ENCODE measurements at places on chromosomes 7 and 10.

- no peak for DNase-seq
Measured at GRCh38 chr10:1114315-1114714, 58.1 kb downstream of the WDR37 start.

- peak; percentile 30 for DNase-seq
Measured at GRCh38 chr10:76902949-76903348, 734.7 kb downstream of the KCNMA1 start.

DNA sequence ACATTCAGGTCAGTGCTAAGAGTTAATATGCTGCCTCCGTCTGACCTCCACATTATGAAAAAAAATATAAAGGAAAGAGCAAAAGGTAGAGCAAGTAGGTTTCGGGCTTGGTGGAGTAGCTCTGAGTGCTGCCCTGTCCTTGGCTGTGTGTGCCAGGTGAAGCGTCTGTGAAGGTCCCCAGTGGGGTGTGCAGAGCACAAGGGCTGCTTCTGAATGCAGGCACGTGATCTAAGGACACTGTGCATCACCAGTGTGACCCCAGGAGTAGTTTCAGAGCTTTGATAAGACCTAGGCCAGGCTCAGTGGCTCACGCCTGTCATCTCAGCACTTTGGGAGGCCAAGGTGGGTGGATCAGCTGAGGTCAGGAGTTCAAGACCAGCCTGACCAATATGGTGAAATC, 36.0 kb downstream of the KLF6 start:
- DNase-seq = no peak

GRCh38 chr7:70355198-70356020, 757.1 kb downstream of the AUTS2 start:
- no peak for DNase-seq

- no peak for DNase-seq
Measured at GRCh38 chr7:17985473-17986239, 42.0 kb downstream of the PRPS1L1 start.

DNA sequence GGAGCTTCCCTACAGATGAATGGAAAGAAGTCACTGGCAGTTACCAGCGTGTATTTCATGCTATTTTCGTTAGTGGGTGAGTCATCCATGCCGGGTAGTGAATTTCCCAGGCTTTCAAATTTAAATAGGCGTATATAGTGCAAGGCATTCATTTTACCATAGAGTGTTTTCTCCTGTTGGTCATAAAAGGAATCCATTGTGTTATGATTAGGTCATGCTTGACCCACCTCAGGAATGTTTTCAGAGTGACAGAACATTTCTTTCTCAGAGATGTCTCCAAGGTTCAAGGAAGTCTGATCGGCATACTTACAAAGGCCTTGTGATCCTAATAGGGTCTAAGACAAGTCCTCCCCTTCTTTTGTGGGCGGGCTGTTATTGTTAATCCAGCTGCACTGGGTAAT, 110.7 kb downstream of the AKR1D1 start:
- no peak for DNase-seq

- no peak for DNase-seq
Measured at GRCh38 chr10:93445097-93445960, 36.8 kb downstream of the MYOF start.

GRCh38 chr7:24956021-24956420, 24.0 kb downstream of the OSBPL3 start:
- no peak for DNase-seq

DNA sequence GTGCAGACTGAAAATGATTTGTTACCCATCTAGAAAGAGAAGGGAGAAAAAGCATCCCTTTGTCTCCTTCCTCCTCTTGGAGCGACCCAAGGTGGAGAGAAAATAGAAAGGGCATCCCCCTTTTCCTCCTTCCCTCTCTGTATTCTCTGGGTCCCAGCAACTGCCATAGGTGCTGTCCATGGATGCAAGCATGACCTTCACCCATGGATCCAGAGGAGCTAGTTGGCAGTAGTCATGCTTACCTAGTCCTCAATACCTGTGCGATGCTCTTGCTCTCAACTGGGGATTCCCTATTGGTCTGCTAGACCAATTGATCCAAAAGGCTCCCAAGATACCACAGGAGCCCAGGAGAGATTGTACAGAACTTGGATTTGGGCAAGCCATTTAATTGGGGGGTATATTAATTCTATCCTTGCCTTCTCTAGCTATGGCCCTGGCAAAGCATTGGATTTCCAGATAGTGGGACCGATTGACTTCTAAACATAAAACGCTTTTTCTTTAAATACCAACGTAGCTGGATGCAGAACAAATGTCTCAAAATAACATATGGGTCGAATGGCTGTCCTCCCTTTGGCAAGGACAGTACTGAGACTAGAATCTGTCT, 547.8 kb upstream of the IGFBP3 start:
- DNase-seq = peak; percentile 7

DNA sequence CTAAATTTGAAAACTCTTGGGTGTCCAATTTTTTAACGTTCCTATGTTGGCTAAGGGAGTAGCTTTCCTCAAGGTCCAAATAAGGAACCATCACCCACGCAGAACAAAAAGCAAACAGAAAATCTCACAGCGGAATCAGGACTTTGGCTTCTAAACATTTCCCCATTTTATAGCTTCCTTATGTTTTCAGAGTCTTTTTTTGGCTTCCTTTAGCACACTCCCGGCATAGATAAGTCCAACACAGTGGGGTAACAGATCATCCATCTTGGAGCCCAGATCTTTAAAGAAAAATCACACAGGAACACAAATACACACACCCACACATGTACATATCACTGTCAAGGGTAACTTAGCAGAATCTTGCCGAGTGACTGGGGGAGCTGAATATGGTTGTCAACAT, 4.2 kb upstream of the TCF7L2 start:
- DNase-seq = no peak

GRCh38 chr7:134931487-134931886, 54.8 kb upstream of the AGBL3 start:
- no peak for DNase-seq

DNA sequence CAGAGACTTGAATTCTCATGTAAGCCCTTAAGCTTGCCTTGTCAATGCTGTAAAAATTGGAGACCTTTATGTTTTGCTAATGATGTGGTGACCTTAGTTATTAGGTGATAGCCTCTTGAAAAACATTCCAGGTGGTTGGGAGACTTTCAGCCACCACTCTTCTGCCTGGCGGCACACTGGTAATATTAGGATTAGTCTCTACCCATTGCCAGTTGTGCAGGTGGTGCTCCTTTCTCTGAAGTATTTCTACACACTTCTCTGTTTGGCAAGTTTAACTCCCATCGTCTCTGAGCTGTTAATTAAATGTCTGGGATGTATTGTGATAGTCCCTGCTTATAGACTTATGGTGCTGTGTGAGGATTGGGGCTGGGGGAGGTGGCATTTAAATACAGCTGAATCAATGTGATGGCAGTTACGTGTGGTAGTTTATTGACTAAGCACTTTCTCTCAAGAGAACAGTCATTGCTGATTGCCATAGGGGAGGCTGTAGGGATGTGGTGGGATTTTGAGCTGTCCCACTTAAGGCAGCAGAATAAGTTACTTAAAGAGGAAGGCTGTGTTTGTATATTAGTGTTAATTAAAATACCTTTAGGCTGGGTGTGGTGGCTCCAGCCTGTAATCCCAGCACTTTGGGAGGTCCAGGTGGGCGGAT, 61.7 kb downstream of the DAGLB start:
- no peak for DNase-seq

- no peak for DNase-seq
Measured at GRCh38 chr7:24902276-24902675, 77.7 kb downstream of the OSBPL3 start.

- DNase-seq = no peak
Measured at GRCh38 chr10:58451193-58451889, 61.3 kb upstream of the BICC1 start.

DNA sequence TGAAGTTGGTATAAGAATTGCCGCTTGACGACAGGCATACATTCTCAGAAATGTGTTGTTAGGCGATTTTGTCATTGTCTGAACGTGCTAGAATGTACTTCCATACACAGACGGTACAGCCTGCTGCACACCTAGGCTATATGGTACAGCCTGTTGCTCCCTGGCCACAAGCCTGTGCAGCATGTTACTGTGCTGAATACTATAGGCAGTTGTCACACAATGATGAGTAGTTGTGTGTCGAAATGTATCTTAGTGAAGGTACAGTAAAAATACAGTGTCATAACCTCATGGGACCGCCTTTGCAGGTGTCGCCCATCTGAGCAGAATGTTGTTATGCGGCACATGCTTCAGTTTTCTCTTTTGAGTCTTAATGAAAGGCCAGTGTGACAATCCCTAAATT, 66.5 kb downstream of the SHH start:
- no peak for DNase-seq

DNA sequence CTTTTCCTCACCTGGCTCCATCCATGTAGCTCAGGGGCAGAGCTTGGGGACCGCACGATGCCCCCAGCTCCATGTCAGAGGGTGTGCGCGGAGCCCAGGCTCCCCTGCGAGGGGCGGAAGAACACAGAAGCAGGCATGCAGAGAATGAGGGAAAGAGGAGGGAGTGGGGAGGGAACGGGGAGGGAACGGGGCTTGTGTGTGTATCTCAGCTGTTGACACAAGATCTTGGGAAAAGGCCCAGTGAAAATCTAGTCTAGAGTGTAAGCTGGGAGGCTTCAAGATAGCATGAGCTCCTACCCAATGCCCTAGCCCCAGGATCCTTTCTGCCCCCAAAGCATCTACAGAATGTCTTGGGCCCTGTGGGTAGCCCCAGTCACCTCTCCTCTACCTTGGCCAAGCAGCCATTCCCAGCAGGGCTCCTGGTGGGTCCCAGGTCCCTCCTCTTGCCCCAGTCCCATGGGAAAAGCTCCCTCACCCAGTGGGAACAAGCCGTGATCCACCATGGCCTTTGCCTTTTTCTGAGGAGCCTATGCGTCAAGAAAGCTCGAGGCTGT, 25.1 kb upstream of the NDST2 start:
- no peak for DNase-seq

DNA sequence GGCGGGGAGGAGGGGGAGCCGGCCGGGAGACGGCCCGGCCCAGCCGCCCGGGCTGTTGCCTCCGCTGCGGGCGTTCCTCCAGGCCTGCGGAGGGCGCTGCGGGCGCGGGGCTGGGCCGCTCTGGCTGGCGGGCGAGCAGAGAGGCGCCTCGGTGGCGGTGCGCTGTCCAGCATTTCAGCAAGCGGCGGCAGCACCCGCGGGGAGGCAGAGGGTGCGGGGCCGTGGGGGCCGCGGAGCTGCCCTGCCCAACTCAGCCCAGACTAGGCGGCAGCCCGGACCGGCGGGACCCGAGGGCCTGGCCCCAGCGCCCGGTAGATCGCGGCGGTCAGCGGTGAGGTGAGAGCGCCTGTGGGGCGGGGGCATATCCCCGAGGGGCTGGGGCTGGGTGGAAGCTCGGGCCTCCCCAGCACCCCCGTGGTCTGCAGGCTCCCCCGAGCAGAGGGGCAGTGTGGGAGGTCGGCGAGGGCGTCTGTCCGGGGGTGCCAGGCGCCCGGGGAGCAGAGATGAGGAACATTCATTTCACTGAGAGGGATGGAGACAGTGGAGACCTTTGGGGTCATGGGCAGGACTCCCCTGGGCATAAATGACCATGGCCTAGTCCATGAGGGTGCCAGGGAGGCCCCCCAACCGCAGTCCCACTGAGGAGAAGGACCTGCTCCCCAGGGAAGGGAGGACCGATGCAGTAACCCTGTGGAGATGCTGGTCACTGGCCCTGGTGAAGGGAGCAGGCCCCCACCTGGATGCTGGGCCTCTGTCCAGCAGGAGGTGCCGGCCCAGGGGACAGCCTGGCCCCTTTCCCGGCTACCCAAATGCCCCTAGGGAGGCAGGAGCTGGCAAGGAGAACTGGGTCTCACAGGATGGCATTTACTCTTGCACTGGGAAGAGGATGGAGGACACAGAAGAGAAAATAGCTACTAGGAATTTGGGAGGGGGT, at the start of gene SRRM3:
TSS of gene SRRM3 (plus strand) at position 165 of the 934 bp plus-strand sequence. CDS start 33,171 bp downstream, outside the sequence.
- DNase-seq = peak; percentile 84

DNA sequence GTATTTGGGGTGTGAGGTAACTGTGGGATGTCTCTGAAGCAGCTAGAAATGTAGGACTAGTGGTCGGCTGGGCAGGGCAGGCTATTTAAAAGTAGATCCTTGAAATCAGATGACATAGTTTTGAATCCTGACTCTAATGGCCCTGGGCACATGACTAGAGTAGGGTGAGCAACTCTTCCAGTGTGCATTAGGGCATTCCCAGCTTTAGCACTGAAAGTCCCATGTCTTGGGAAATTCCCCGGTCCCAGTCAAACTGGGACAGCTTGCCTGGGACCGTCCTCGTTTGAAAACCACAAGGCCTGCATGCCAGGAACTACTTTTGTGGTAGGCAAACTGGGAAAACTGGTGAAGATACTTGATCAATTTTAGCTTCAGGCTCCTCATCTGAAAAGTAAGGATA, 255.3 kb downstream of the PTEN start:
- DNase-seq = no peak

DNA sequence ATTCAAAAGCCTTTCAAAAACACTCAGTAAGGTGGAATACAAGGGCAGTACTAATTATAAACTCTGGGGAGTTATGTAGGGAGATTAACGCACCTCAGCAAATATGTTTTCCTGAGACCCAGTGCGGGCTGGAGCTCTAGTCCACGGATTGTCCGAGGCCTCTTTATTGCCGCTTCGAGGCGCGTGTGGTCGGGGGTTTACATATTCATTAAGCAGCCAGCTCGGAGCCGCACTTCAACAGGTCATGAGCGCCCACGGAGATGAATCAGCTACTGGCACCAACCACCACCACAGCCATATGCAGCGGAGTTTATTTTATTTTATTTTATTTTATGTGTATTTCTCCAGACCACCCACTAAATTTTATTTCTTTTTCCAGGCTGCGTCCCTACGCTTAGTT, 195.9 kb upstream of the ADARB2 start:
- DNase-seq = no peak

DNA sequence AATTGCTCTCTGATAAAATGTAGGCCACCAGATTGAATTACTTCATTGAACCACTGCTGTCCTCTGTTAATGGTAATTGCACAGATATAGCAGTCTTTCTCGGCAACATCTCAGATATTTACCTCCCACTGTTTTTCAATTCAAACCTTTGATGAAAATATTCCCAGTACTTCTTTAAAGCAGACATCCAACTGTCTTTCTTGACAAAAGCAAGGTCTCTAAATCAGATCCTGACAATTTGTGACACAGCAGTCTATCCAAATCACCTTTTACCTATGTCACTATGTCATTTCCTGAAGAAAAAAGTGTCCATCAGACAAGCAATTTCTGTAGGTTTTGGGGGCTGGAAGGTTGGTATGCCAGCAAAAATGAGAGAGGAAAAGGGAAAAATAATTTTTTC, 555.7 kb downstream of the AUTS2 start:
- no peak for DNase-seq

DNA sequence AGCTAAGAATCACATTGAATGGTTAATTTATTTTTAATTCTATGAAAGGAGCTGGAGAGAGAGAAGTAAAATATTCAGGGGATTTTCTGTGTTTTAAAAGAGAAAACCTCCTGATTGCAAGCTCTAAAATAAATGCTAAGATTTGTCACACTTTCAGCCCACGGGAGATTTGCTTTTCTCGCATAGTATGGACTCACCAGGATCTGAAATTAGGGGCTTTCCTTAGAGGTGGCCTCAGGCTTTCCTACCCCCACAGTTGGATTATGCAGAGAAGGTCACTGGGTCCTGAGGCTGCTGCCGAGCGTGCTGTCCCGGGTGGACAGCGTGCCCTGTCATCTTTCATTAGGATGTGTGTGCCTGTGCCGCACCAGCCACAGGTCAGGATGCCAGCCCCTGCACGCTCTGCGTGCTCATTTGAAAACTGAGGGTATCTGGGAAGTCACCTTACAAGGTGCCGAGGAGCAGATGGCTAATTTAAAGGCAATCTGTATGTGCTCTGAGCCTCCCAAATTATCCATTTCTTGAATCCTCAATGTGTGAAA, 258.8 kb downstream of the CELF2 start:
- DNase-seq = no peak

- DNase-seq = no peak
Measured at GRCh38 chr7:22174574-22174953, 182.4 kb downstream of the RAPGEF5 start.
